ENCODE measurements at places on chromosomes 12 and 14. TPM values are rescaled to one million over a fixed set of nuclear protein-coding genes. Genes with fewer than 3 reads are reported as not detected.

GPHB5 gene
- not detected for total RNA-seq

LHX5 gene
- total RNA-seq: not detected

SCNN1A gene
- not detected for total RNA-seq

CIROP gene
- total RNA-seq: not detected

GRCh38 chr12:119020406-119021360 lies 39.3 kb downstream of the SRRM4 start:
- H3K27me3 ChIP-seq: peaks cover 2% of the 10 kb centered on the region
- no peaks in the 10 kb centered on the region for H3K36me3 ChIP-seq
- H3K4me1 ChIP-seq: no peaks in the 10 kb centered on the region
- DNase-seq: no peak
- H3K27ac ChIP-seq: no peak overlapping the region
- no peak overlapping the region for H3K4me3 ChIP-seq
